ENCODE measurements at places on chromosomes 16 and 17. TPM values are rescaled to one million over a fixed set of nuclear protein-coding genes. Genes with fewer than 3 reads are reported as not detected.

DNA sequence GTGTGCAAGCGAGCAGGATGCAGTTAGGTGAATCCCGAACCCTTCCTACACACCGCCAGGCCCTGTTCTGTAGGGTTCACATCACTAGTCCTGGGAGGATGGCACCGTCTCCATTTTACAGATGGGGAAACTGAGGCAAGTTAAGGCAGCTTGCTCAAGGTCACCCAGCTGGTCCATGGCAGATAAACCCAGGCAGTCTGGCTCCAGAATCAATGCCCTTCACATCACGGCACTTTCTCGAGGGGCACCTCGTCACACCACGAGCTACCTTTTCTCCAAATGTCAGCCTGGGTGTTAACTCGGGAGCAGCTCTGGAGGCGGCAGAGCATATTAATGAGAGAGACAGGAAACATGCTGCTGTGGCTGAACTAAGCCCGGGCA lies 9.5 kb downstream of the NOB1 start:
- DNase-seq: no peak

DNA sequence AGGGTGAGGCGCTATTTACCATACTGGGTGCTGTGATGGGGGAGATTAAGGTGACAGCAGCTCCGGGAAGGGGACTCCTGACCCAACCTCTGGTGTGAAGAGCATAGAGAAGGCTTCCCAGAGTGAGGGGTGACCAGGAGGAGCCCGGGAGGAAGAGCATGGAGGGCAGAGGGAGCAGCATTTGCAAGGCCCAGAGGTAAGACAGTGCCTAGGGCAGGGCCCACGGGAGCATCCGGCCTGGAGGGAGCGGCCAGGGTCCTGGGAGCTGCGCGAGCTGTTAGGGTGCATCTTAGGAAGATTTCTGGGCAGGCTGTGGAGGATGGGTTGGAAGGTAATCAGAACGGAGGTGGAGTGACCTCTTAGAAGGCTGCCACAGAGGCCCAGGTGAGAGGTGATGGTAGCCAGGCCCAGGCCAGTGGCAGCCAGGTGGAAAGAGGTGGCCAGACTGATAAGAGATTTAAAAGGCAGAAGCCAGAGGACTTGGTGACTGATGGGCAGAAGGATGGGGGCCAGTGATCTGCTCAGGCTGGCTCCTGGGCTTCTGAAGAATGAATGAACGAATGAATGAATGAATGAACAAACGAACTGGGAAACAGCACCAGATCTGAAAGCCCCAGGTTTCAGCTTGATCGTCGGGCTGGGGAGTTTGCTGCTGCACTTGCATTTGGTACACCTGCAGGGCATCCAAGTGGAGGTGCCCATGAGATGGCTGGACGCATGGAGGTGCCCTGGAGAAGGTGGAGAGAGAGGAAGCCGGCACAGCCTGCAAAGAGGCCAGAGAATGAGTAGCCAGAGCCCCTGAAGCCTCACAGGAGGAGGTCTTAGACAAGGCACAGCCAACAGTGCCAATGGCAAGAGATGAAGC lies 13.0 kb upstream of the TMEM92 start:
- DNase-seq: no peak

DNA sequence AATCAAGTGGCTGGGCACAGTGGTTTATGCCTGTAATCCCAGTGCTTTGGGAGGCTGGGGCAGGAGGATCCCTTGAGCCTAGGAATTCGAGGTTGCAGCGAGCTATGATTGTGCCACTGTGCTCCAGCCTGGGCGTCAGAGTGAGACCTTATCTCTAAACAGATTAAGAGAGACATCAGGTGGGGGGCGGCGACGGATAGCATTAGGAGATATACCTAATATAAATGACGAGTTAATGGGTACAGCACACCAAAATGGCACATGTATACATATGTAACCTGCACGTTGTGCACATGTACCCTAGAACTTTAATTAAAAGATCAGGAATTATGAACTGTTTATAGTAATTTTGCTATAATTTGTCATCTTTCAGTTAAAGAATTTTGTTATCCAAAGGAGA lies 10.3 kb downstream of the RAD51C start:
- no peak for DNase-seq

DNA sequence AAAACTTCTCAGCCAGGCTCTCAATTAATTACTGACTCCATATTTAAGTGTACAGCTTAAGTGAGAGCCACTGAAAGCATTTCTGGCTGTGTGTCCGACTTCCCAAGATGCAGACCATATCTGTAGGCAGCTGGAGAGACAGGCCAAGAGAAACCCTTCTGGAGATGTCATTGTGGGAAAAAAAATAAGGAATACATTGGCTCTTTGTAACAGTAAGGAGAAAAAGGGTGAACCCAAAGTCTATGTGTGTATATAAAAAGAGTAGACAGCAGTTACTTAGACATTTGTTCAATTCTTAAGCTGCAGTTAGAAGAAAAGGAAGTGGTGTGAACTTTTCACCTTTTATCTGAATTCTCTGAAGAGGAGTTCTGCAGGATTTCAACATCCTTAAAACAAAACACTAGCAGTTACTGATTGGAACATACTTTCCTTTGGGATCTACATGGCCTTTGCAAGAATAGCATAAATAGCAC lies 21.7 kb downstream of the FAM117A start:
- DNase-seq: no peak

Gene CLDN7
- total RNA-seq: 4.9 TPM

DNA sequence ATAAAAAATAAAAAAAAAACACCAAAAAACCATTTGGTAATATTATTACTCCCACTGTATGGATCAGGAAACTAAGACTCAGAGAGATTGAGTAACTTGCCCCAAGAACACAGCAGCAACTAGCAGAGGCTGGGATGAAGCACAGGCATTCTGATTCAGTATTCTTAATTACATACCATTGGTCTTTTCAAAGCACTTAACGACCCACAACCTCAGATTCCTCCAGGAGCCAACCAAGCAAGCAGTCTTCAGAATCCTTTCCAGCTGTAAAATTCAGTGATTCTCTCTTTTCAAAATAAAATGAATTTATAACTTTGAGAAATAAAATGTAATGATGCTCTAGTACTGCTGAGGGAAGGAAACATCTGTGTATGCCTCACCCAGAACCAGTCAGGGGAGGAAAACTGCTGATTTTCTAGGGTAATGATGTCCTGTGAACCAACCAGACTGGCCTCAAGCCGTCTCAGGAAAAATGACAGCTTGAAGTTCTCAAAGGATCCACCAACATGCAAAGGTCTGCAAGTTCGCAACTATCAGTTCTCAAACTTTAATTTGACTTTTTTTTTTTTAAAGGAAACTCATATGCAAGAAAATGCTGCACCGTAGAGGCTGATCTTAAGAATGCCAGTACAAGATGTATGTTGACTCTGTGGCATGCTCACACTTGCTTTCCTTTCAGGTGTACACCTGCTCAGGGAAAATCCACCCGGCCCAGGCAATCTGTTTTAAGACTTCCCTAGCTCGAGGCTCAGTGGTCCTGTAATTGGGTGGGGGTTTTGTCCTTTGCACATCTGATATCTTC lies 9.0 kb downstream of the CUEDC1 start:
- no peak for DNase-seq

DNA sequence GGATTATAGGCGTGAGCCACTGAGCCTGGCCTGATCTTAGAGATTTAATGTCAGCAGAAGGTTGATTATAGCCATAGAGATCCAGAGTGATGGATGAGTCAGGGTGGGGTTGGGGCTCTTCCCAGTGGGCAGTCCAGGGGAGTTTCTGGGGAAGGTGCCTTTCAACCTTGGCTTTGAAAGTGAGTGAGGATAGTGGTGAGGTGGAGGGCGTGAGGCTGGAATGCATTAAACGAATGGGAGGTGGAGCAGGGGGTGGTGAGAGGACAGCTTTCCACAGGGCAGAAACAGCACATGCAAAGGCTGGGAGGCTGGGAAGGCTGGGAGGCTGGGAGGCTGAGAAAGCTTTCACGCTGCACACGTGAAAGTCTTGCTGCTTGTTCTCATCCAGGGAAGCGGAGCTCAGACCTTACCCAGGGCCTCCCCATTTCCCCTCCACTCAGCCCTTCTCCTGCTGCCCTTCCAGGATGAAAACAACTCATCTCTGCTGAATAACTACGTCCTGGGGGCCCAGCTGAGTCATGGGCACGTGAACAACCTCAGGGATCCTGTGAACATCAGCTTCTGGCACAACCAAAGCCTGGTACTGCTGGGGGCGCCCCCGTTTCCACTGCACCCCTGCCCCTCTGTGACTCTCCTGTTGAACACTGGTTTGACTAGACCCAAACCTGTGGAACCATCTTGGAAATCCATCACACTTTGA lies 22.3 kb downstream of the ADGRG5 start:
- DNase-seq: no peak

DNA sequence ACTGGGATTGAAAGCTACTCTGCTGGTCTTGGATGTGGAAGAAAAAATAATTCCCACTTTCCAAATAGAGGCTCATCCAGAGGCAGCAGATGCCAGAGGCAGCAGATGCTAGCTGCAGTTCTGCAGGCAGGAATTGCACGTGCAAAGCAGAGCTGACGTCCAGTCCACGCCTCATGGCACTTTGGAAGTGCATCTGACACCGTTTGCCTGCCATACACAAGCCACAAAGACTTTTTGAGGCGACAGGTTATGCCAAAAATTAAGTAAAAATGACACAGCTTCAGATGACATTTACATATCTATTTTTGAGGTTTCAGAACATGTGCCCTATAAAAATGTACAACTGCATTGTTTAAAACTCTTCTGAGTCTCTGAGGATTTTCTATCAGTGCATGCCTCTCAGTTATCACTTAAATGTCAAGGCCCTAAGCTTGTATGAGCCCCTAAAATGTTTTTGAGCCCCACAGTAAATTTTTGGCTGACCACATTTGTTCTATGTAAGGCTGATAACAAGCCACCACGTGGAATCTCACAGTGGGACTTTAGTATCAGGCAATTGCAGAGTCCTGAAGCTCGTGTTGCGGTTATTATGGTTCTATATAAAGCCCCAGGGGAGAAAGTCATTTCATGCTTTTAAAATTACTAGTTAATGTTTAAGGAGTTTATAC lies 239.2 kb downstream of the PRKCA start:
- DNase-seq: no peak

GRCh38 chr17:751269-752001 lies 629 bp downstream of the GEMIN4 start:
- DNase-seq: peak; percentile 55

- peak; percentile 38 for DNase-seq
Measured at GRCh38 chr16:1781758-1782407, 488 bp downstream of the SPSB3 start.

DNA sequence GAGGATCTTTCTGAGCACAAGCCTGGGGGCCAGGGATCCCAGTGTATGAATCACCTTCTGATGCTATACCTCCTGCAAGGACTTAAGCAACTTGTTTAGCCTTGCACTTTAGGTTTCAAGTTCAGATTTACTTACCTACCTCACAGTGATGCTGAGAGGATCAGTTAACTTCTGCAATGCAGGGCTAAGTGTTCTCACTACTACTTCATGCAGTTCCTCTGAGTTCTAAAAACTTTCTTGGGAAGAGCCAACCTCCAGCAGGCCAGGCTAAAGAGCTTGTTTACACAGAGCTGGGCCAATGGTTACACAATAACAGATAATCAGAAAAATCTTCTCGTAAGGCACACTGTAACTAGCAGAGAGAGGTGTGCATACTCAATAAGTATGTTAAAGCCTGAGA lies 13.0 kb downstream of the VEZF1 start:
- DNase-seq: no peak

Gene KRT28
- total RNA-seq: not detected

Gene BRICD5
- 5.9 TPM for total RNA-seq

DNA sequence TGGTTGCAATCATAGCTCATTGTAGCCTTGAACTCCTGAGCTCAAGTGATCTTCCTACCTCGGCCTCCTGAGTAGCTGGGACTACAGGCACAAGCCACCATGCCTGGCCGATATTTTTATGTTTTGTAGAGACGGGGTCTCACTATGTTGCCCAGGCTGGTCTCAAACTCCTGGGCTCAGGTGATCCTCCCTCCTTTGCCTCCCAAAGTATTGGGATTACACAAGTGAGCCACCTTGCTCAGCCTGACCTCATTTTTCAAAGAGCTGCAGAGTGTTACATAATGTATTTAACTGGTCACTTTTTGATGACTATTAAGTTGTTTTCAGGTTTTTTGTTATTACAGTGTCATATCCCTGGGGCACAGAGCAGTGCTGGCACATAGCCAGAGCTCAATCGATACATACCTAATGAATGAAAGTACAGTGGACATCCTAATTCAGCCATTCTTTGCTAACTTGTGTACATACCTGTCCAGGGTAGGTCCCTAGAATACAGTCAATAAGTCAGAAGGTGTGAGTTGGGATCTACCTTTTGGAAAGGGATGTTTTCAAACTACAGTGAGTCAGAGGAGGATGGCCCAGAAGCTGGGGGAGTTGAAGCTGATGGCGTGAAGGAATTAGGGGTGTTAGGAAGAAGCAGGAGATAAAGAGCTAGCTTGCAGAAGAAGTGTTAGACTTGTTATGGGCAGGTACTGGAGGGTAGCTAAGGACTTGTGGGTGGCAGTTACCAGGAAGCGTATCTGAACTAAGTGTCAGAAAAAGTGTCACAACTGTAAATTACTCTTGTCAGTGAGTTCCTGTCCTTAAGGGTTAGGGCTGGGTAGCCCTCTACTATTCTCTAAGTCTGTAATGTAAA lies 20.1 kb upstream of the CYLD start:
- DNase-seq: no peak

- no peak for DNase-seq
Measured at GRCh38 chr16:10128397-10129258, 53.6 kb downstream of the GRIN2A start.

- no peak for DNase-seq
Measured at GRCh38 chr17:34853924-34854323, 107.3 kb downstream of the CCT6B start.

Gene SLC13A2
- total RNA-seq: not detected

DNA sequence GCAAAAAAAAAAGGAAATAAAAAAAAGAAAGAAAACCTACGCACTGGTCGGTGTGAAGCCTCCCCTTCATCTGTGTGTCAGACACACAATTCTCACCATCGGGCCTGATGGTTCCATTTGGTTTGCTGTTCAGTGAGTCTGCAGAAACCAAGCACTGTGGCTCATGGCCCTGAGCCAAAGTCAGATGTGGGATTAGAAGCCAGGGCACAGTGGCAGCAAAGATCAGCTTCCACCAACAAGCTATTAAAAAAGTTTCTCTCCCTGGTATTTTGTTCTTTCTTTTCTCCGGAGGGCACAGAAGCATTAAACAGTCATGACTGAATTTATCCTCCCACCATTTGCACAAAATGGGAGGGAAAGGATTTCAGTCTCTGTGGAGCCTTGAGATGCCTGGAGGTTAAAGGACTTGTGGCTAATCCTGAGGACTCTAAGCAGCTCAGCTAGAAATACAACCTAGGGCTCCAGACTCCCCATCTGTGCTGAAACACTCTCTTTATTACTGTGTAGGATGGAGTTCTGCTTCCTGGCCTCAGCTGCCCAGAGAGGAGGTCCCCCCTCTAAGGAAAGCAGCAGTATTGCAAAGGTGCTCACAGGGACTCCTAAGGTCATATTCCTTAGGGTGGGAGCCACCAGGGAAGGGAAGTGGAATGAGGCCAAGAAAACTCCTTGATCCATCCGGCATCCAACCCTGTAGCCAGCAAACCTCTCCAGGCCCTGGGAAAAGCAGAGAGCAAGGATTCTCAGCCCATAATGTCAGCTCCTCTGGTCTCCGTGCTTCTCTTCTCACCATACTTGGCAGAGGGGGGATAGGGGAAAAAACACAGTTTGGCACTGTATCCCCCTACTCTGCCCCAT lies 28.2 kb downstream of the SLC39A11 start:
- no peak for DNase-seq

All from left cardiac atrium (tissue), 4 donors.